Activated CD4-positive, alpha-beta T cell treated with anti-CD3 and anti-CD28 coated beads, Interleukin-2, amount 10 ng/mL, durations not matched to agents 7 days and 5 days (primary cell): ENCODE measurements at places on chromosomes 16 and 17.

DNA sequence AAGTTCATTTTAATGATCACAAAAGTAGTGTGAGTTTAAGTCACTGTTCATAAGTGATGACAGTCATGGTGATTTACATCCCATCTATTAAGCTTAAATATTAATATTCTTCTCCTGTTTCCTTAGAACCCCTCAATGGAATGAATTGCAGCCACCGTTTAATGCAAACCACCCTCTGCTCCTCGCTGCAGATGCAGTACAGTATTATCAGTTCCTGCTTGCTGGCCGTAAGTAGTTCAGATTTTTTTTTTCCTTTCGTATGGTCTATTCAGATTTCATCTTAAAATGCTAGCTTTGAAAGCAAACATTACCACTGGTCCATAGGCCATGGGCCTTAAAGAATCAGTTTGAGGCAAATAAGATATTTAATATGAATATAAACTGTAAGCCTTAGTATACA is 359.0 kb upstream of the TBX2 start:
- no peak for DNase-seq

GRCh38 chr16:69932228-69932627 is 18.9 kb upstream of the CLEC18A start:
- DNase-seq = no peak

DNA sequence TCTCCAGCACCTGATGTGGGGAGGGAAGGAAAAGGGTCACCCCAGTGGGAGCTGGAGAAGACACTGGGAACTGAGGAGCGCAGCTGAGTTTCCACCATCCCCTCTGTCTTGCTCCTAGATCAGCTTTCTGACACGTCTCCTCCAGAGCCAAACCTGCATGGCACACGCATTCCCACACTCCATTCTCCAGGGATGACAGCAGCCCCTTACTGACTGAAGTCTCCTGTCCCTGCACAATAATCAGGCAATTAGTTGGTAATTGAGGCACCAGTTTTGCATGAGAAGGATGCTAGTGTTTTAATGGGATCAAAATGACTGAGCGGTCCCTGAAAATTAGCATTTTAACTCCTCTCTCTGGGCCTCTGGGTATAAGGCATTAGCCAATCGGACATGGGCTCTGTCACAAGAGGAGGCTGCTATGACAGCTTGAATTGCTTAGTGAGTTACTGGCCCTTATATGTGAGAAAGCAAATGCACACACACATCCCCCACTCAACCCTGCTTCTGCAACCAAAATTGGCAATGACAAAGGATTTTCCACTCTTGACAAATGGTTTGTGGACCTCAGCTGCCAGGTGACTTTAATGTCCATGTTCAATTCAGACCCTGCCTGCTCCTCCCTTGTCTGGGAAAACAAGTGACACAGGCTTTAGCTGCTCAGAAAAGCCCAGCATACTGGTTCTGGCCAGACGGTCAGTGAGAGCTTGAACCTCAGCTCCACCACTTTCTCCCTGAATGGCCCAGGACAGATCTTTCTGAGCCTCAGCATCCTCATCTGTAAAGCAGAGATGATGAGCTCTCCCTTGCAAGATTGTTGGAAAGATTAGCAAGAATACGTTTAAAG is 57.2 kb upstream of the SREBF1 start:
- no peak for DNase-seq

GRCh38 chr17:80856863-80857755 is 134.5 kb upstream of the CHMP6 start:
- DNase-seq = no peak

DNA sequence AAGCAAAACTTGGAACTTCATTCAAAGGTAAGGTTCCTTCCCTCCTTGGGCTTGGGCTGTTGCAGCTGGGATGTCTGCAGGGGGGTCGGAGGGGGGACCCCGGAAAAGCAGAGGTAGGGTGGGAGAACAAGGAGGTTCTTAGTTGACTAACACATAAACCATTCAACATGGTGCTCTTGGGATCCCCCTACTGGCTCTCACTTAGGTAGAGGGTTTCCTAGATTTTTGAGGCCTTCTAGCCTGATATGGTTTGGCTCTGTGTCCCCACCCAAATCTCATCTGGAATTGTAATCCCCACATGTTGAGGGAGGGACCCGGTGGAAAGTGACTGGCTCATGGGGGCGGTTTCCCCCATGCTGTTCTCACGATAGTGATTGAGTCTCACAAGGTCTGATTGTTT is 93.9 kb downstream of the RGS9 start:
- DNase-seq = no peak

GRCh38 chr17:2304931-2305330 is 1.2 kb downstream of the SRR start:
- no peak for DNase-seq

- no peak for DNase-seq
Observed at GRCh38 chr16:59500601-59501000, 766.5 kb upstream of the GOT2 start.
